ENCODE measurements at places on chromosomes 7 and 10.

DNA sequence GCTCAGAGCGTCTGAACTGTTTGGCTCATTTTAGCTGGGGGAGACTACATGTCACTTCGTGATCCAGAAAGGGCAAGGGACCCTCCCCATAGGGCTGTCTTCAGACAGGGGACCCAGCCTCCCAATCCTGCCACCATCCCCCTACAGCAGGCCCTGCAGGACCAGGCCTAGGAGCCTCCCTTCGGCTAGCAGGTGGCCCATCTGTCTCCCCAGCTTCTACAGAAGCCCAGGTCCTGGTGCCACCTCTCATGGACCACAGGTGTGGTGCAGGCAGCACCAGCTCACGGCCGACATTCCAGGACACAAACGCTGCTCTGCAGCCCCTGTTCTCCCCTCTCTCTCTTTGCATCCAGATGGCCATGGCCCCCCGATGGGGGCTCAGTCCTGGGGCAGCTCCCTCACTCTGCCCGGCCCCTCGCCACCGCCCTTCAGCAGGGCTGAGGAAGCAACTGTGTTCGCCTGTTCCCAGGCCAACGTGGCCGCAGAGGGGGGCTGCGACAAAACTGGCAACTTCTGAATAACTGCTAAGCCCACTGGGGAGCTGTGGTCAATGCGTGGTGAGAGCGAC lies 10.3 kb downstream of the TECPR1 start:
- no peak for DNase-seq

- DNase-seq = no peak
These were observed 232.7 kb downstream of the PHF14 start for GRCh38 chr7:11206177-11206899.

- DNase-seq = no peak
These were observed 46.5 kb upstream of the GLI3 start for GRCh38 chr7:42283553-42283952.

GRCh38 chr7:142606081-142606480 lies 143.2 kb upstream of the PRSS1 start:
- DNase-seq = no peak

GRCh38 chr7:69256634-69257081 lies 341.6 kb upstream of the AUTS2 start:
- no peak for DNase-seq

DNA sequence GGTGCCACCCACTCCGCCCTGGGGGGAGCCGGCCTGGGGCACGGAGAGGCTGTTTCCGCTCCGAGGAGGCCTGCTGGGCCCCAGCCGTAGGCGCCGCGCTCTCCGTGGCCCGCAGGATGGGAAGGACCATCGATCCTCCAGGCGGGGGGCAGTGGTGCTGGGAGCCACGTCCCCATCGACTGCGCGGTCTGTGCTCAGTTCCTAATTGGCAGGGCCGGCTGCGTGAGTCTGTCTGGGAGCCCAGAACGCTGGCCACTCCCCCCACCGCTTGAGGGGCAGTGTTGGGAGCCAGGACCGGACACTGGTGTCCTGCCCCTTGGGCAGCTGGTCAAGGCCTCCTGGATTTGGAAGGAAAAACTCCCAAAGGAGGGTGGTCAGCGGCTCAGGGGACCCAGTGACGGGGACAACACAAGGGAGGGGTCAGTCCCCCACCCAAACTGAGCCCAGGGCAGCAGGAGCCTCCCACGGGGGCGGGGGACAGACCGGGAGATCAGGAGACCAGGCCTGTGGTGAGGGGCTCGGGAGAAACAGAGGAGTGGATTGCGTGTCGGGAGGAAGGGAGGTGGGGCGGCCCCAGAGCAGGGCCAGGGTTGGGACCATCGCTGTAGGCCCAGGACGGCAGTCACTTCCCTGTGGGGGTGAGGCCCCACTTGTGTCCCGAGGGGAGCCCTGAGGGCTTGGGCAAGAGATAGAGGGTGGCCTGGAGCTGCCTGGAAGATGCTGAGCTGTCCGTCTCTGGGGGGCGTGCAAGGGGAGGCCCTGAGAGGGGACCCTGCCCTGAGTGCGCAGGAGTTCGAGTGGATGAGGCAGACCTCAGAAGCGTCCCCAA lies 89.0 kb downstream of the UNCX start:
- no peak for DNase-seq

- DNase-seq = no peak
These were observed 248.3 kb downstream of the ZMYND11 start for GRCh38 chr10:383519-383918.

- no peak for DNase-seq
These were observed 9.3 kb downstream of the ATG9B start for GRCh38 chr7:151014950-151015349.

DNA sequence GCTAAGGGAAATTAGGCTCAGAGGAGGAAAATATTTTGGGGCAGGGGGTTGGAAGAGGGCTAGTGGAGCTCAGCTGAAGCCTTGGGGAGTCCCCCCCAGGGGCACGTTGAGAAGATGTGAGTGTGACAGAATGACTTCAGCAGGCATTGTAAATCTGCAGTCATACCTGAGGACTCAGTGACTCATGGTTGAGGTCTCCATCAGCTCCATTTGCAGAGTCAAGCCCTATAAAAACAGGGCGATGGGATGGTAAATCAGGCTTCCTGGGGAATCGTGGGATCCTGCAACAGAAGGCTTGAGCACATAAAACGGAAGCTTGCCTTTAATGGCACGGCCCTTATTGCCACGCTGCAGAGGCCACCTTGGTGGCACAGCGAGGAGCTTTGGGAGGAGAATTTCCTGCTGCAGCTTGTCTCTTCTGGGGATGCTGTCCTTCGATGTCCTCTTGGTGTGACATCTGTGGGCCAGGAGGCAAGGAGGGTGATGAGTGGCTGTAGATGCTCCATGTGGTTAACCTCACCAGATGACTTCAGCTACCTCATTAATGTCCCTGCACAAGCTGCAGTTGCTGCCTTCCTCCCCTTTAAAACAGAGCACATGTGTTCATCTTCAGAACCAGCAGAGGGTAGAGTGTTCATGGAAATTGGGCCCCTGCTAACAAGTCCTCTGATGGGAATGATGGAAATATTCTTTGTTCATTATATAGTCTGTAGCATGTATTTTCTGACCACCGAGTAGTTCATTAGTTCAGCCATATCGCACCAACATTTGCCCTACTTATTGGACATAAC lies 285.9 kb downstream of the LRMDA start:
- DNase-seq = no peak

GRCh38 chr10:43040482-43041256 lies 36.2 kb upstream of the RET start:
- no peak for DNase-seq
